ENCODE measurements at places on chromosomes 3 and 15.

GRCh38 chr3:182803596-182803995 is 10.3 kb downstream of the ATP11B start:
- no peak for DNase-seq

DNA sequence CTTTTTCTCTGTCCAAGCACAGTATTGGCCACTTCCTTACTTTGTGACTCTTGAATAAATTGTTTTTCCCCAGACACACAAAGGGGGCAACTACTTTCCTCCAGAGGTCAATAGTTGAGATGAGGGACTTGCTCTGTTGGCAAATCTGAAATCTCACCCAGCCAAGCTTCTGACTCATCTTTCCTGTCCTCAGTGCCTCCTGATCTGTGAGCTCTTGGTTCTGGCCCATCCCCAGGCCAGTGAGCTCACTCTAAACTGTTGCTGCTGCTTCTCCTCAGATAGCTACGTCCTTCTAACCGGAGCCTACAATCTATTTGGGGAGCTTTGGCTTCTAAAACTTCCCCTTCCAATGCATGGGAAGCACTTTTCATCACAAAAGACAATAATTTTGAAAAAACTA is 50.0 kb upstream of the NMD3 start:
- no peak for DNase-seq

- no peak for DNase-seq
Observed at GRCh38 chr15:25987638-25988037, 124.5 kb upstream of the ATP10A start.

DNA sequence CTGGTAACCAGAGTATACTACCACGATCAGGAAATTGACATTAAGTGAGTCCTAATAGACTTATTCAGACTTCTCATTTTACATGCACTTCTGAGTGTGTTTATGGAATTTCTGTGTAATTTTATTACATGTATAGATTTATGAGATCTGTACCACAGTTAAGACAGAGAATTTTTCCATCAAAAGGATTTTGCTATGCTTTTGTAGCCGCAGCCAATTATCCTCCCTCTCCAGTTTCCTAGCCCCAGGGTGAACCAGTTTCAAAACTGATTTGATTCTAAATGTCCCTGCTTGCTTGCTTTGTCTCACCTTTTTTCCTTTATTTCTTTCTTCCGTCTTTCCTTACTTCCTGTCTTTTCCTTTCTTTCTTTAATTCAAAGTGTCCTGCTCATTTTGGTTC is 661.2 kb upstream of the BCHE start:
- no peak for DNase-seq

GRCh38 chr3:55042591-55042990 is 114.7 kb upstream of the LRTM1 start:
- no peak for DNase-seq

DNA sequence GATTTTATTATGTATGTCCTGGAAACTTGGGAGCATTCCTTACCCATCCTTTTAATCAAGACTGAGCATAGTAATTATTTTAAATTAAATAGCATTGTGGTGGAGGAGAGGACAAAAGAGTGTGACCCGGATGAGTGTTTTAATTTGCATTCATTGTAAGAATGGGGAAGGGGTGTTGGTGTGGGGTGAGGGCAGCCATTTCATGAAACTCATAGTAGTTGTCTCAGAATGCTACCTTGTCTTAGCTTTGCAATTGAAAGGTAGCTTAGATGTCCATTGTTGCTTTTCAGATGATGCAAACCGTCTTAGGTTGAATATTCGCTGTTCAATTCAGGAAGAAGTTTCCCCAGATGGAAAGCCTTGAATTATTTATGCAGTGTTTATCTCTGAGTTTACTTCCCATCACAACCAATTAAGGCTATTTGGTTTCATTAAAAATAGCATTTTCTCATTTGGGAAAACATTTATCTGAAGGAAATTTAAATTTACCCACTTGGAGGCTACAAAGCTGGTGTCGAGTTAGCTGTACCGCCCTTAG is 328.4 kb downstream of the FEZF2 start:
- no peak for DNase-seq

- no peak for DNase-seq
Observed at GRCh38 chr3:42025370-42026138, 63.7 kb upstream of the ULK4 start.

DNA sequence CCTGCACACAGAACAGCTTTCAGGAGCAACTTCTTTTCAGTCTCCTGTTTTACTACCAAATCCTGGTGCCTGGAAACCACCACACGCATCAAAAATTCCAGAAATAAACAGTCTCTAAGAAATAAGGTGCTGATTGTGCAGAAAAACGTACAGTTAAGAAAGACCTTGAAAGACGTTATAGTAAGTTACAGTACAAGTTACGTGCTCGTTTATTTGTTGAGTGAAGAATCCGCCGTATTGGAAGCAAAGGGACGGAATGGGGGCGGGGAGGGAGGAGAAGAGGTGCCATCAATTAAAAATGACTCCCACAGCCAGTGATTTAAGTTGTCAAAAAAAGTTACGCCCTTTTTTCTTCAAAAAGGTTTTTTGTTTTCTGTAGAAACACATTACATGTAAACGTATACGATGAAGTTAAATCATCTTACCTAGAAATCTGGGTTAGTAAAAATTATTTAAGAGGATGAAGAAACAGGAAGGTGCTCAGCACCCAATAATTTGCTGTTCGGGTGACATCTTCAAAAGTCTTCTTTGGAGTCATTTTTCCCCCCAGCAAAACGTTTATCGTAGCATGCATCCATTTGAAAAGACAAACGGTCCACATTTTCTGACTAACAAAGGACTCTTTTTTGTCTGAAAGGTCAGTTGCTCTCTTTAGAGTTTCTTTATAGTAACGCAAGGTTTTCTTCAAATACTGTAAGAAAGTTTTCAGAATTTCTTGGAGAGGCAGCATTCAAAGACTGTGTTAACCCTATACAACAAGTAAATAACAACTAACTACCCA is 782 bp upstream of the UACA start:
- no peak for DNase-seq

DNA sequence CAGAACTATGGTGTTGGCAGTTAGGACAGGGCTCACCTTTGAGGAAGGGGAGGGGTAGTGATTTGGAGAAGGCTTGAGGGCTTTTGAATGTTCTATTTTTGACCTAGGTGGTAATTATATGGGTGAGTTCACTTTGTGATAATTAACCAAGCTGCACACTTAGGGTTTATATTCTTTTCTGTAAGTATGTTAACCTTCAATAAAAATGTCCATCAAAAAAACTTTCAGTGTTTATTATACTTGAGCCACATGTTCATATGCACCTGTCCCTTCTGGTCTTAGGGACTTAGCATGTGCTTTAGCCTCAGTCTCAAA is 28.4 kb downstream of the PDE8A start:
- DNase-seq: no peak

- DNase-seq: no peak
Observed at GRCh38 chr3:154791611-154792010, 288.5 kb upstream of the MME start.

DNA sequence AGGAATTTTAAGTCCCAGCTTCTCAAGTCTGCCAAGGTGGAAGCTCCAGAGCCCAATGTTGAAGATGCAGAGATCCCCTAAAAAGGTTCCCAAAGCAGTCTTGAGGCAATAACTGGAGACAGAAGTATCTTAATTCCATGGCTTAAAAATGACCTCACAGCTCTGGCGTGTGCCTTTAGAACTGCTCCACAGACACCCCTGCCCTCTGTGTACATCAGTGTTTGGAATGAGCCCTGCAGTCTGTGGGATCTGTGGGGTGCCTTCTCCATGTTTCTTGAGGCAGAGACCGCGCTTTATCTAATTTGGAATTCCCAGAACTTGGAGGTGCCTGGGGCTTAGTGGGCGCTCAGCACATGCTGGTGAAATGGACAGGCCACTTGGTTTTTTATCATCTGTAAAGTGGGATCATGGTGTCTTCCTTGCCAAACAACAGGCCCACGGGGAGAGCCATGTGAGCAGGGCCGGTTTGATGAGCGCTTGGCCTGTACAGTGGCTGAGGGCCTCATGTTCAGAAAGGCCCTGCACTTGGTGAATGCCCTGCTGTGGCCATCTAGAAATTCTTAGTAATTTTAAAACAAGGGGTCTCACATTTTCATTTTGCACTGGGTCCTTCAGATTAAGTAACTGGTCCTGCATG is 7.1 kb downstream of the ITGA11 start:
- DNase-seq: no peak

DNA sequence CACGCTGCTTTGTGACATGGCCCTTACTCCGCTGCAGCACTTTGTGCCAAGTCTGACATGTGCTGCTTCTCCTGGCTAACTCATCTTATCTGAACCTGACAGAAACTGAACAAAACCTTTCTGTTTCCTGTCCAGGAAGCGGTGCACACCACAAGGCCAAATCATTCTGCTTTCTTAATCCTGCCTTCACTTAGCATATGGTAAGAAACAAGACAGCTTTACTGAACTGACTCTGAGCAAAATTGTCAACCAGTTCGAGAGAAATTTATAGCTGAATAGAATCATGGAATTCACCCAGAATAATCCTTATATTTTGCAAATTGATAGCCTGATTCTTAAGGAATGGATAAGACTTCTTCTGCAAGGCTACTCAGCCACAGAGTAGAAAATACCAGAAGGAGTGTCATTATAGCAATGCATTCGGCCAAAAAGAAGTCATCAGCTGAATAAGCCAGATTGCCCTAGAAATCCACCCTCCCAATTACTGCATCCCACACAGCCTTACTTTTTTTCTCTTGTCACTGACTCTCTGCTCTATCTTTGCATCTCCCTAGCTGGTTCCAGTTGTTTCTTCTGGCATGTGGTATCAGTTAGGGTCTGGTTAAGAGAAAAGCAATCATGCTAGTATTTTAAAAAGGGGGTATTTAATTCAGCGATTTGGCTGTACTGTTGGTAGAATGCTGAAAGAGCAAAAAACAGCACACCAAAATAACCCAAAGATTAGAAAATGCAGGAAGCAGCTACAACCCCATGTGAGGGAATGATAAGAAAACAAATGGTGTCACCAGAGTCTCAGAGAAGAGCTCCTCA is 41.6 kb upstream of the STRIT1 start:
- no peak for DNase-seq

GRCh38 chr15:63628123-63628822 is 31.1 kb downstream of the FBXL22 start:
- no peak for DNase-seq

DNA sequence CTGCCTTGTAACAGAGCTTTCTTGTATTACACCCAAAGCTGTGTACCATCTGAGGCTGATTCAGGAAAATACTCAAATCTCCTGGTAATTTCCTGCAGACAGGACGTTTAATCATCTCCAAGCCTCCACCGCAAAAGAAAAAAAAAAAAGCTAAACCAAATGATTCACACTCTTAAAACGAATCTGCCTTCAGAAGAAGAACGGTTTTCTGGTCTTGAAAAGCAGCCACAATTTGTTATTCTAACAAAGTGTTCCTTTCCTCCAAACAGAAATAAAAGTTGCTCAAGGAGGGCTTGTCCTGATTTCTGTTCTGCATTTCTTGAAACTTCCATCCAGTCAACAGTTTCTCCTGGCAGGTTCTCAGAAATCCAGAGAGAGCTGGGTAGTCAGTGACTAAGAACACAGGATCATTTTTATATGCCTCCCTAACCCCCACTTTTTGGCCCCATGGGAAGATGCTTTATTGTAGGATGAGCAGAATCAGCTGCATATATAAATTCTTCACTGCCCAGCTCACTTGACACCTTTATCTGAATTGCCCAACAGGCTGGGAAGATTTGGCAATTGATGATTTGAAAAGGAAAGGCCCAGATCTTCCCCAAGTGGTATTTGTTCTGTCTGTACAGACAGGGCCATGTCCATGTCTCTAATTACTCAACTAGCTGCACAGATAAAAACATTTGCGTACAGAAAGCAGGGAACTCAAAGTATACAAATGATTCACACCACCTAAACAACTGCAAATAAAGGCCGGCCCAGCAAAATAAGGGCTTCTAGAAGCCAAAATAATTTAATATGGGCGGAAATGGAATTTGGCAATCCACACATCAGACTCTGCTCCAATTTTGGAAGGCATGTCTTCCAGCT is 41.0 kb upstream of the PRICKLE2 start:
- no peak for DNase-seq

GRCh38 chr3:188157971-188158370 is 4.0 kb downstream of the LPP start:
- DNase-seq: no peak

GRCh38 chr15:74264081-74264501 is 28.0 kb downstream of the CCDC33 start:
- no peak for DNase-seq

DNA sequence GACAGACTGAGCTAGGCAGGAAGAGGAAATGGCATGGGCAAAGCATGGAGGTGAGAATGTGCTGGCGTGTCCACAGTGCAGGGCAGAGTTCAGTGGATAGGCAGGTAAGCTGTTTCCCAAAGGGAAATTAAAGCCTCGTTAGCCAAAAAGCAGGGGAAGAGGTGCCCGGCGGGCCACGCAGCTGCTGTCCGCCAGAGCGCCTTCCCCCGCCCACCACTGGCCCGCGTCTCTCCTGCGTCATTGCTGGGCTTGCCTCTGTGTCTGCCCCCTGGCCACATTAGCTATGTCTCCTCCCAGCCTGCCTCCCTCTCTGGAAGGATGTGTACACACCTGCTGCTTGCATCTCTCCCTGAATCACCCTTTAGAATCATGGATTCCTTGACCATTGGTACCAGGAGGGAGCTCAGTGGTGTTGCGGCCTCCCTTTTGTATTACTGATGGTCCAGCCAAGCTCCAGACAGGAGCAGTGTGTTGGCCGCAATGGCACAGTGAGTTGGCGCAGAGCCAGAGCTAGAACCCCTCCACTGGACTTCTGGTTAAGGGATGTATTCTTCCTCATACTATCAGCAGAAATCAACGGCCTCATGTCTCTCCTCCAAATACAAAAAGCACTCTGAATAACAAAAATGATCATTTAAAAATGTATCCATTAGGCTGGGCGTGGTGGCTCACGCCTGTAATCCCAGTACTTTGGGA is 26.6 kb downstream of the SLC28A1 start:
- DNase-seq: no peak

- no peak for DNase-seq
Observed at GRCh38 chr15:68632101-68632500, 53.3 kb downstream of the CORO2B start.

GRCh38 chr3:66479532-66479947 is 21.3 kb downstream of the LRIG1 start:
- DNase-seq: no peak

GRCh38 chr3:138861798-138862197 is 27.1 kb upstream of the PIK3CB start:
- DNase-seq: no peak

DNA sequence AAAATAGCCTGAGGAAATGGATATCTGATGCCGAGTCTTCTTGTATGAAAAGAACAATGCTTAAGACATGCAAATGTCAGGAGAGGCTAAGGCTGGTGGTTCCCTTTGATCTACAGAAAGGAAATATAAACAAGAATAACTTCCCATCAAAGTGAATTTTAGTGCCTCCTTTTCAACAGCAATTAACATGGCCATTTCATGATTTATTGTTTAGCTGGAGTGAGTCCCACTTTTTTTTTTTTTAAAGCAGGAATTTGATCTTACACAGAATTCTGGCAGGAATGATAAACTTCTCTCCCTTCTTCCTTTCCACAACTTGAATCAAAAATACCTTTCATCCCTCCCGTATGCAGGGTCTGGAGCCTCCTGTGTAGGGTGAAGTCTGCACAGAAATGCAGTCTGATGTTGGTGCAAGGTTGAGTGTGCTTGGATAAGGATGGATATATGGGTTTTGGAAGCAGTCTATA is 287.0 kb downstream of the MEX3B start:
- no peak for DNase-seq

- peak; percentile 30 for DNase-seq
Observed at GRCh38 chr15:68930268-68931022, at the start of gene SPESP1. Gene SPESP1 (plus strand): TSS chr15:68930525. CDS start chr15:68930654, 129 bp downstream.

GRCh38 chr3:25046911-25047771 is 380.9 kb upstream of the RARB start:
- no peak for DNase-seq
